Stimulated activated CD4-positive, alpha-beta T cell treated with anti-CD3 and anti-CD28 coated beads, Interleukin-15, amount 100 ng/mL, for 1 hour (primary cell): ENCODE measurements at places on chromosomes 16 and 17.

DNA sequence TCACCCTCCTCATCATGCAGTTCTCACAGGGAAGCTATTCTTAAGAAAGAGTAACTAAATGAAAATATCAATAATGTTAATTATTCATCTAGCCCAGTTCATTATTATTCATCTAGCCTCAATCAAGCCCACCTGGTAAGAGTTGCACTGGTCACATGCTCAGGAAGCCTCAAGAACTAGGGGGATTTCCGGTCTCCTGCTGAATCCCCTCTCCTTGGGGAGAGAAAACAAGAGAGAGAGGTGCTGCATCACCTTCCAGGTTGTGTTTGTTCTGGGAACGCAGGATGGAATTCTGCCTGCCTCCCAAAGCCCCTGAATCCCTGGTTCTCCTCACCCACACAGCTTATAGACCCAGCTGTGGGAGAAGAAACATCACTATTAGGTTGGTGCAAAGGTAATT is 164.0 kb downstream of the PMP22 start:
- no peak for DNase-seq

GRCh38 chr17:18009609-18010420 is 29.2 kb downstream of the ATPAF2 start:
- DNase-seq: no peak

- DNase-seq: no peak
Measured at GRCh38 chr17:42953669-42954068, 10.6 kb downstream of the AARSD1 start.

DNA sequence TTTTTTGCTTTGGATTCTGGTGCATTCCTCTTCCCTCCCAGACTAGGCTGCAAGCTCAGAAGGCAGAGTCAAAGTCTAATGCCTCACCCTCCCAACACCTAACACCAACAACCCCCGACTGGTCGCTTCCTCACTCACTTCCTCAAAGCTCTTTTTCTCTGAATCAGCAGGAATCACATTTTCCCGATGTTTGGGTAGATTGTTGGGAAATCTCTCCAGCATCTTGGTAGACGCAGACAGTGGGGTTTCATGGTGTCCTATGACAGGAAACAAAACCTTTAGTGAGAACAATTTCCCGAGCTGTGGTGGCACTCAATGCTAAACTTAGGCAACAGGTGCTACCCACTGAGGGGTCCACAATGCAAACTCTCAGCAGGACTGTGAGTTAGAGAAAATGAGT is 39.9 kb upstream of the ICAM2 start:
- no peak for DNase-seq

DNA sequence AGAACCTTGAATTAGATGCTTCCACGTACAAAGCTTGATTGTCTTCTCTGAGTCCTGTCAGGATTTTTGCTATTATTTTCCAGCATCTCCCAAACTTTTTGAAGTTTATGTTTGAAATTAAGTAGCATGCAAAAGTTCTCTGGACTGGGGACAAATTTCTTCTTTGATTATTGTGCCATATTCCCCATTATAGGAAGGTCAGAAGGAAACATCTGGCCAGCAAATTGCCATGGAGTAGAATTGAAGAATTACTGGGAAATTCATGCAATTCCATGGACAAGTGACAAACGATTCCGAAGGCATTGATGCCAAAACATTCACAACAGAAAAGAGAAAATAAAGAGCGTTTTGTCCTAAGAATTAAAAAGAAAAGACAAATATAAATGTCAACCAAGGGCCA is 737.2 kb downstream of the CDH11 start:
- DNase-seq: no peak

GRCh38 chr17:48187872-48188608 is 80.5 kb downstream of the SNX11 start:
- DNase-seq: no peak

DNA sequence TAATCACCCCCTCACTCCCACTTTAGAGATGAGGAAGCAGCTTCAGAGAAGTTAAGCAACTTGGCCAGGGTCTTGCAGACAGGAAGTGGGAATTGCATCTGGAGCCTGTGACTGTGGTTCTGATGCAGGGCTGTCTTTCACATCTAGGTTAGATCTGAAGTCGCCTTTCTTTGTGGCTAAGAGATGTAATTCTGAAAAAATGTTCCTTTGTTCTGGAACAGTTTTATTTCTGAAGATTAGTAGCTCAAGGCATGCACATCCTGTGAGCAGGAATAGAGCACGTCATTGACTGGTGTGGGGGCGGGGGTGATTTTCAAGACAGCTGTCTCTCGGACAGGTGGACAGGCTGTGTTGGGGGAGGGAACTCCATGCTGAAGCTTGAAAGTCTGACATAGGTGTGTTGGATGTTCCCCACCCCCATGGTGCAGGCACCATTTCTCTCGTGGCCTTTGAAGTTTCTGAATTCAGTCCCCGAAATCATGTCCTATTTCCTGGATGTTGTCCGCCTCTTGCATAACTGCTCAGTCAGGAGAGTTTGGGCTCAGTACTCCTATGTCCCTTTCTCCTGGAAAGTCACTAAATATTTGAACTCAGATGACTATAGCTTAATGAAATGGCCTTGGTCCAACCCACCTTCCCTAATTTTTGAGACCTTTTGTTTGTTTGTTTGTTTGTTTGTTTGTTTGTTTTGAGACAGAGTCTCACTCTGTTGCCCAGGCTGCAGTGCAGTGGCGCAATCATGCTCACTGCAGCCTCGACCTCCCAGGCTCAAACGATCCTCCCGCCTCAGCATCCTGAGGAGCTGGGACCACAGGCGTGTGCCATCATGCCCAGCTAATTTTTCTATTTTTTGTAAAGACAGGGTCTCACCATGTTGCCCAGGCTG is 21.0 kb upstream of the HERPUD1 start:
- DNase-seq: no peak

GRCh38 chr16:69589434-69590269 is 23.9 kb downstream of the NFAT5 start:
- DNase-seq: no peak

GRCh38 chr16:9159839-9160550 is 68.6 kb downstream of the HAPSTR1 start:
- no peak for DNase-seq
